Activated CD4-positive, alpha-beta T cell treated with anti-CD3 and anti-CD28 coated beads for 36 hours (primary cell): ENCODE measurements at places on chromosomes 16 and 17. TPM values are rescaled to one million over a fixed set of nuclear protein-coding genes. Genes with fewer than 3 reads are reported as not detected.

DNA sequence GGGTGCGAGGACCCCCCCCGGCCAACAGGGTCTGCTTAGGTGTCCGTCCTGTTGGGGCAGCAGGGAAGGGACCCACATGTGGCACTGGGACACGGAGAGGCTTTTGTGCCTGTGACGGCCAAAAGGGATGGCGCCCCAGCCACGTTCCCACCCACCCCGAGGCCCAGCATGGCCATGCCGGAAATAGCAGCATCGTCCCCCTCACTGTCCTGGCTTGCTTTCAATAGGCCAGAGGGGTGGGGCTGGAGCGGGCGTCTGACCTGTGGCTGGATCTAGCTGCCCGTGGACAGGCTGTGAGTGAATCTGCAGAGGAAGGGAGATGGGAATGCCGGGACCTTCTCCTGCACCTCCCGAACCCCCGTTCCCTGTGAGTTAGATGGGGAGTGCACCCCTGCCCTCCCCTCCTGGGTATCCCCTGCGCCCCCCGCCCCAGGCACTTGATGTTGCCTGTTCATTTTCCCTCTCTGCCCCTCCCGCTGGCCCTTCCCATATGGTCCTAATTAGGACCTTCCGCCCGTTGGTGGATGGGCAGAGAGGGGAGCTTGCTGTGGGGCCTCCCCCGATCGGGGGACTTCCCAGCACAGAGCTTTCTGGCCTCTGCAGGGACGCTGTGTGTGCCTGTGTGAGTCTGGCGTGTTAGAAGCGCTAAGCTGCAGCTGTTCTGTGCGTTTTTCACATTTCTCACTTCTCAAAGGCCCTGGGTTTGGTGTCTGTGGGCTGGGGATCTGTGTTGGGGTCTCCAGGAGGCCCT, 292.8 kb downstream of the SEC14L1 start:
- peak; percentile 76 for DNase-seq
- peak overlapping the region; percentile 83 for H3K27ac ChIP-seq
- H3K27me3 ChIP-seq, result no peaks in the 10 kb centered on the region
- peaks cover 93% of the 10 kb centered on the region for H3K4me1 ChIP-seq
- H3K36me3 ChIP-seq, result peaks cover 16% of the 10 kb centered on the region

- peaks cover 16% of the 10 kb centered on the region for H3K36me3 ChIP-seq
- no peak for DNase-seq
- H3K4me3 ChIP-seq, result no peak overlapping the region
- H3K27me3 ChIP-seq, result no peaks in the 10 kb centered on the region
- H3K4me1 ChIP-seq, result peaks cover 19% of the 10 kb centered on the region
These were observed 130.6 kb downstream of the DYNLRB2 start for GRCh38 chr16:80671281-80671849.

- H3K4me3 ChIP-seq, result no peak overlapping the region
- H3K4me1 ChIP-seq, result peaks cover 30% of the 10 kb centered on the region
- no peaks in the 10 kb centered on the region for H3K27me3 ChIP-seq
- no peak overlapping the region for H3K27ac ChIP-seq
These were observed 3.6 kb upstream of the DUSP14 start for GRCh38 chr17:37485938-37486570.

DNA sequence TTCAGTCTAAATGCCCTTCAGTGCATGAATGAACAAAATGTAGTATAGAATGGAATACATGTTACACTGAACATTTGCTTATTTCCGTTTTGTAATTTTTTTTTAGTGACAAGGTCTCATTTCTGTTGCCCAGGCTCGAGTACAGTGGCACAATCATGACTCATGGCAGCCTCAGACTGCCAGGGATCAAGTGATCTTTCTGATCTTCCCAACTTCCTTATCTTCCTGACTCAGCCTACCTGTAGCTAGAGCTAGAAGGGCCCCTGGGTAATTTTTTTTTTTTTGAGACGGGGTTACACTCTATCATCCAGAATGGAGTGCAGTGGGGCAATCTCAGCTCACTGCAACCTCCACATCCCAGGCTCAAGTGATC, 7.3 kb upstream of the SLX4 start:
- H3K4me1 ChIP-seq, result peaks cover 39% of the 10 kb centered on the region
- no peak overlapping the region for H3K4me3 ChIP-seq
- H3K36me3 ChIP-seq, result peaks cover 14% of the 10 kb centered on the region
- peak overlapping the region; percentile 10 for H3K27ac ChIP-seq
- no peak for DNase-seq

- no peaks in the 10 kb centered on the region for H3K27me3 ChIP-seq
- peaks cover 51% of the 10 kb centered on the region for H3K36me3 ChIP-seq
- H3K4me1 ChIP-seq, result peaks cover 45% of the 10 kb centered on the region
- no peak overlapping the region for H3K27ac ChIP-seq
- DNase-seq, result no peak
- no peak overlapping the region for H3K4me3 ChIP-seq
These were observed 1.7 kb upstream of the PIGS start for GRCh38 chr17:28573040-28573380.

- no peak for DNase-seq
- no peak overlapping the region for H3K27ac ChIP-seq
- H3K4me3 ChIP-seq, result no peak overlapping the region
These were observed 125.6 kb downstream of the GAS7 start for GRCh38 chr17:10072556-10073425.

- no peak for DNase-seq
- no peaks in the 10 kb centered on the region for H3K4me1 ChIP-seq
- H3K27me3 ChIP-seq, result peaks cover 3% of the 10 kb centered on the region
- H3K27ac ChIP-seq, result no peak overlapping the region
These were observed 37.1 kb downstream of the SPACA3 start for GRCh38 chr17:33028778-33029177.

- H3K4me3 ChIP-seq, result no peak overlapping the region
- DNase-seq, result no peak
- no peaks in the 10 kb centered on the region for H3K27me3 ChIP-seq
- peaks cover 9% of the 10 kb centered on the region for H3K4me1 ChIP-seq
These were observed 14.1 kb downstream of the NQO1 start for GRCh38 chr16:69712277-69712676.

DNA sequence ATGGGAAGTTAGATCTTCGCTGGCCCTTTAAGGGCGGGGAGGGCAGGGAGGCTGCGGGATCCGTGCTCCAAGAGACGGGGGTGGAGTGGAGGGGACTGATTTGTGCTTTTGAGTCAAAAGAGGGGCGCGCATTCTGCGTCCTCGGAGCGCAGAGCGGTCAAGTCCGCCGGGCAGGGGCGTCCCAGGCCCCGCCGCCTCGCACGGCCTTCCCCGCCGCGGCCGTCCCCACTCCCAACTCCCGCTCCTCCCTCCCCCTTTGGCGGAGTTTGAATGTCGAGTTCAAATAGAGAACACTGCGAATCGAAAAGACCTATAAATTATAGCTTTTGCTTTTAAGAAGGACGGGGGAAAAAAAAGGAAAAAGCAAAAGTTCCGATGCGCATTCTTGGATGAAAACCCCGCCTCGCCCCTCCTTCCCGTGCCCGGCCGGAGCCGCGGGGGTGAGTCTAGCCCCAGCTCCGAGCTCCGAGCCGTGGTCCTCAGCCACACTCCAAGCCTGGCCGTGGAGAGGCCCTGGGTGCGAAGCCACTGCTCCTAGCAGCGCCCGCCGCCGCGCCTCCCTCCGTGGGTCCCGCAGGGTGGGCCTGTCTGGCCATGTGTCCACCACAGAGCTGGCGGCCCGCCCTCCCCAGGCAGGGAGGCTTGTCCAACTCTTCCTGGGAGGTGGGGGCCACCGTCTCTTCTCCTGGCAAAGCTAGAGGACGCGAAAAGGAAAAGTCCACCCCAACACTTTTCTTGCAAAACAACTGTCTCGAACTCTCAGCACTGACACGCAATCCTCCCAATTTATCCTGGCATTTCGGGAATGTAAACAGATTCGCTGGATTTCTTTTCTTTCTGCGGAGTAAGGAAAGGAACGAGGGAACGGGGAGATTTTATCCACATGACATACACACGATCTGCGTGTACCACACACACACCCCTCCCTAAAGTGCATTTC, 3.6 kb downstream of the CBX8 start:
- H3K4me3 ChIP-seq, result no peak overlapping the region
- peaks cover 13% of the 10 kb centered on the region for H3K4me1 ChIP-seq
- no peak for DNase-seq
- H3K27ac ChIP-seq, result no peak overlapping the region

- peak; percentile 86 for DNase-seq
- H3K27ac ChIP-seq, result no peak overlapping the region
- peaks cover 34% of the 10 kb centered on the region for H3K4me1 ChIP-seq
- H3K36me3 ChIP-seq, result peaks cover 16% of the 10 kb centered on the region
- H3K4me3 ChIP-seq, result no peak overlapping the region
These were observed 1.3 kb upstream of the PER1 start for GRCh38 chr17:8153525-8153956.

GRCh38 chr17:8753136-8753975, 5.0 kb downstream of the SPDYE4 start:
- peaks cover 15% of the 10 kb centered on the region for H3K27me3 ChIP-seq
- DNase-seq, result no peak
- H3K27ac ChIP-seq, result no peak overlapping the region
- no peaks in the 10 kb centered on the region for H3K4me1 ChIP-seq
- no peaks in the 10 kb centered on the region for H3K36me3 ChIP-seq

- H3K4me3 ChIP-seq, result no peak overlapping the region
- H3K36me3 ChIP-seq, result peaks cover 32% of the 10 kb centered on the region
- H3K4me1 ChIP-seq, result no peaks in the 10 kb centered on the region
- no peak for DNase-seq
These were observed 182.3 kb downstream of the PHKB start for GRCh38 chr16:47643323-47644000.

DNA sequence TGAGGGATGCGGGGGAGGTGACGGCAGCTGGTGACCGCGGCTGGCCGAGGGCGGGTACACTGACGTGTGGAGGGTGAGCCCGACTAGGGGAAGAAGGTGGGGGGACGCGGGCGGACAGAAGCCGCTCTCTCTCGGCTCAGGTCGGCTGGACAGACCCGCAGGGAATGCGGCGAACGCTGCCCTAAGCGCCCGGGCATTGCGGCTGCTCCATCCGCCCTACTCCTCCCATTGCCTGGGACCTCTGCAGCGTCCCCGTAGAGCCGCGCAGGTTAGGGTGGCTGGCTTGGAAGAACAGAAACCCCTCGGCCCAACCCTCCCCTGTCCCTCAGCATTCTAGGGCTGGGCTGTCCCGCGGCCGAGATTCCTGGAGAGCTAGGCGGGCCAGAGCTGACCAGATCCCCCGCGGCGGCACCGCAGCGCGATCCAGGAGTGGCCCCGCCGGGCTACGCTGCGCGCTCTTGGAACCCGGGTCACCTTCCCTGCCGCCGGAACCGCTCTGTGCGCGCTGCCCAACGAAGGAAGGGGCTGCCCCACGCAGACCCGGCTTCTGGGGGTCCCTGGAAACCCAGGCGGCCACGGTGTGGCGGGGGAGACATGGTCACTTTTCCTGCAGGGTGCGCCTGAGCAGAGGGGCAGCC, 3.0 kb downstream of the DLX4 start:
- H3K36me3 ChIP-seq, result no peaks in the 10 kb centered on the region
- peaks cover 15% of the 10 kb centered on the region for H3K4me1 ChIP-seq
- H3K27ac ChIP-seq, result no peak overlapping the region

- H3K4me3 ChIP-seq, result no peak overlapping the region
- H3K4me1 ChIP-seq, result no peaks in the 10 kb centered on the region
- no peak overlapping the region for H3K27ac ChIP-seq
- DNase-seq, result no peak
These were observed 25.0 kb upstream of the MILR1 start for GRCh38 chr17:64423881-64424280.

DNA sequence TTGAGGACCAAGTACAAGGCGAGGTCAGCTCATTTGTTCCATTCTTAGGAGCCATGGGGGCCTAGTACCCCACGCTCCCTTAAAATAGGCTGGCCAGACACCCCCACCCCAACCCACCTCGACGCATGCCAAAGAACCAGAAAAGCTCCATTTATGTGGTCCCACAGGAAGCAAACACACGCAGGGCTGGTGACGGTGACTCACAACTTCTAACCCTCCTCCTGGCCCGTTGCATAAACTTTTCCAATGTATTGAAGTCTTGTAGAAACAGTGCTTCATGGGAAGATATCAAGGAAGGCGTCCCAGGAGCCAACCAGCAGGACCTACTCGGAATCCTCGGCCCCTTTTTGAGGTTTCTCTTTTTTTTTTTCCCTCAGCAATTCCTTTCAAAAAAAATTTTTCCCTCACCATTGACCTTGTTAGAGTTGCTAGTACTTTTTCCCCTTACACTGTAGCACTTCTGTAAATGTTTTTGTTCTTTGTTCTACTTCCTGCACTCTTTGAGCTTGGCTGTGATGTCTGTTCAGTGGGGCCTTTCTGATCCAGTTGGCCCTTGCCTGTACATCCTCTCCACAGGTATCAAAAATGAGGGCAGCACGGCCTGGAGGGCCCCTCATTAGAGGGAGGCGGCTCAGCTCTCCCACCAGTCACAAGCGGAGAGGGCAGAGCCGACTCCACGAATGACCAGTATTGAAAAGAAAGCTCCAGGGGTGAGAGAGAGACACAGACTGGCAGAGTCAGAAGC, 208.3 kb downstream of the RGS9 start:
- peak overlapping the region; percentile 73 for H3K27ac ChIP-seq
- peak; percentile 32 for DNase-seq
- no peak overlapping the region for H3K4me3 ChIP-seq
- H3K36me3 ChIP-seq, result peaks cover 1% of the 10 kb centered on the region
- peaks cover 12% of the 10 kb centered on the region for H3K4me1 ChIP-seq

- DNase-seq, result no peak
- H3K4me1 ChIP-seq, result peaks cover 65% of the 10 kb centered on the region
- no peaks in the 10 kb centered on the region for H3K27me3 ChIP-seq
- H3K36me3 ChIP-seq, result peaks cover 53% of the 10 kb centered on the region
These were observed 52.5 kb downstream of the SMG6 start for GRCh38 chr17:2251098-2251497.

DNA sequence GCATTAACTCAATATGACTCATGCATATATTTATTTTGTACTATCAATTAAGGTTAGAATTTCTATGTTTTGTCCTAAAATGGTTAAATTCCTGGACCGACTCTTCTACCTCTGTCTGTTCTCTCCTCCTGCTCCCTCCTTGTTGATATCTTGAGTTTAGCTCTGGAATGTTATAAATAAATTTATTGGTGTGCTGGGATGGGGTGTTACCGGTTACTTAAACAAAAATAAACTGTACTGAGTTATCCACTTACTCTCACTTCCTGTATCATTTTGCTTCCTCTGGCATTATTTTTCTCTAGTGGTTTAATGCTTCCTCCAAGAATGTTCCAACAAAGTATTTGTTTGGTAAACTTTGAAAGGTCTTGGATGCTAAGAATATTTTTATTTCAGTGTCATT, 120.1 kb downstream of the ABCA8 start:
- peaks cover 8% of the 10 kb centered on the region for H3K27me3 ChIP-seq
- no peak overlapping the region for H3K27ac ChIP-seq
- DNase-seq, result no peak
- H3K36me3 ChIP-seq, result no peaks in the 10 kb centered on the region
- H3K4me1 ChIP-seq, result no peaks in the 10 kb centered on the region

DNA sequence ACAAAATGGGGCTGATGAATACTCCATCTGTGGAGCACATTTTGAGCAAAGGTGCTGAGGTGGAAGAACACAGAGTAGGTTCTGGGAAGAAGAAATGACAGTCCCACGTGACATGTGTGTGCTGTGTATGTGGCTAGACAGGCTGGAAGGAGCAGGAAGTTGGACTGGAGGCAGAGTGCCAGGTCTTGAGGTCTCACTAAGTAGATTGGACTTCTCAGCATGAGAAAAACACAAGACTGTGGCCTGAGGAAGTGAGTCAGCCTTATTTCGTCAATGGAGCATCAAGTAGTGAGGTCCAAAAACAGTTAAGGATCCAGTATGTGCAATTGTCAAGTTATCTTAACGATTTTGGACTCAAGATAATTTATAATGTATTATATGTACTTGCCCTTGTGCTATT, 736.5 kb downstream of the KCNJ2 start:
- no peaks in the 10 kb centered on the region for H3K27me3 ChIP-seq
- H3K36me3 ChIP-seq, result no peaks in the 10 kb centered on the region
- H3K4me3 ChIP-seq, result no peak overlapping the region
- no peak for DNase-seq

The PITPNM3 gene
- total RNA-seq, result 0.72 TPM

The KCNH6 gene
- total RNA-seq, result not detected

The MAPT gene
- 0.75 TPM for total RNA-seq

The UTS2R gene
- total RNA-seq, result not detected

The RHBDF1 gene
- not detected for total RNA-seq

The LDHD gene
- not detected for total RNA-seq

The CDH16 gene
- total RNA-seq, result not detected

The SMIM22 gene
- not detected for total RNA-seq

The SLC16A6 gene
- total RNA-seq, result 3.2 TPM
